Airway epithelial cell (primary cell): ENCODE measurements at places on chromosomes 13 and 19. TPM values are rescaled to one million over a fixed set of nuclear protein-coding genes. Genes with fewer than 3 reads are reported as not detected.

FUT3 gene
- total RNA-seq = 12.6 and 15.4 TPM in 2 replicates

URAD gene
- not detected in 2 replicates for total RNA-seq

RYR1 gene
- total RNA-seq = 0.14 and 0.35 TPM in 2 replicates

PCID2 gene
- total RNA-seq = 35.1 and 38.9 TPM in 2 replicates

SYNGR4 gene
- not detected in 2 replicates for total RNA-seq

GNG7 gene
- total RNA-seq = 0.09 and 0.14 TPM in 2 replicates

CIC gene
- total RNA-seq = 45.3 and 65.0 TPM in 2 replicates

LPAR6 gene
- 19.8 and 21.4 TPM in 2 replicates for total RNA-seq

HS6ST3 gene
- total RNA-seq = under 0.01 TPM in 1 of 2 replicates, not detected in the other

ZNF790 gene
- 1.9 and 6.2 TPM in 2 replicates for total RNA-seq

ICAM5 gene
- total RNA-seq = 3.6 and 4.9 TPM in 2 replicates

ZNF583 gene
- 2.5 and 2.7 TPM in 2 replicates for total RNA-seq

ANKRD24 gene
- under 0.01 and 0.28 TPM in 2 replicates for total RNA-seq

C19orf33 gene
- total RNA-seq = 552 and 609 TPM in 2 replicates

PROZ gene
- total RNA-seq = not detected in 2 replicates
